ENCODE measurements at places on chromosomes 5 and 9.

DNA sequence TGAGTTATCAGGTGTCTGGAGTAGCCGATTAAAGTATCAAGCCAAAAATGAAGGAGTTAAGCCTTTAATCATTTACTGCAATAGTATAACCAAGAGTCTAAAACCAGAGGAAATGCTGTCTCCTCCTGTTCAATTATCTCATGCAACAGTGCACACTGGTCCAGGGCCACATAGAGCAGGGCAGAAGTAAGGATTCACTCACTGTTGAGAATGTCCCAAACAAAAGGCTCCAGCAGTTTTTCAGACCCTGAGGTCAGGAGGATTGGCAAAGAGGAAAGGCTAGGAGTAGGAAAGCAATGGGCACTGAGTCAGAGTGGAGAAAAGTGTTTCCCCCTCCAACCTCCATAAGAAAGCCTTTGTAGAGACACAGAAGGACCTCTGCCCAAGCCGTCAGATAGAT lies 168.2 kb downstream of the RNF180 start:
- no peak for DNase-seq

GRCh38 chr9:5825895-5826622 lies 6.9 kb downstream of the ERMP1 start:
- DNase-seq: no peak

GRCh38 chr9:108620767-108621166 lies 235.0 kb downstream of the ACTL7B start:
- no peak for DNase-seq

GRCh38 chr5:16671208-16671607 lies 54.4 kb upstream of the RETREG1 start:
- DNase-seq: no peak

DNA sequence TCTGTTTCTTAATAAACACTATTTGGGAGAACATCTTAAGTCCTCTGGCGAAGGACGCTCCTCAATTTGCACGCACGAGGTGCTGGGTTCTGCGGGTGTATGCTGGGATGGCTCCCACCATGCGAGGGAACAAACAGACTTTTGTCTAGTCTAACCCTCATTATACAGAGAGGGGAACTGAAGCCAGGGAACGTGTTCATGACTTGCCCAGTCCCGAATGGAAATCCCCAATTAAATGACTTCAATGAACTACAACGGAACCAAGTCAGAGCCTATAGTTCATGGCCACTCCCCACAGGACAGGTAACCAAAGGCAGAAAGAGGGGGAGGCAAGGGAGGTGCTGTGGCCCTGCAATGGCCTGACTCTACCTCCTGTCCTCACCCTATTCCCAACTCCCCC lies 9.3 kb downstream of the TLE1 start:
- DNase-seq: no peak
